HuH-7.5 (cell line): ENCODE measurements at places on chromosomes 2 and 18.
A peak's percentile ranks its signal among the peaks of the same experiment; 100 is the strongest.

DNA sequence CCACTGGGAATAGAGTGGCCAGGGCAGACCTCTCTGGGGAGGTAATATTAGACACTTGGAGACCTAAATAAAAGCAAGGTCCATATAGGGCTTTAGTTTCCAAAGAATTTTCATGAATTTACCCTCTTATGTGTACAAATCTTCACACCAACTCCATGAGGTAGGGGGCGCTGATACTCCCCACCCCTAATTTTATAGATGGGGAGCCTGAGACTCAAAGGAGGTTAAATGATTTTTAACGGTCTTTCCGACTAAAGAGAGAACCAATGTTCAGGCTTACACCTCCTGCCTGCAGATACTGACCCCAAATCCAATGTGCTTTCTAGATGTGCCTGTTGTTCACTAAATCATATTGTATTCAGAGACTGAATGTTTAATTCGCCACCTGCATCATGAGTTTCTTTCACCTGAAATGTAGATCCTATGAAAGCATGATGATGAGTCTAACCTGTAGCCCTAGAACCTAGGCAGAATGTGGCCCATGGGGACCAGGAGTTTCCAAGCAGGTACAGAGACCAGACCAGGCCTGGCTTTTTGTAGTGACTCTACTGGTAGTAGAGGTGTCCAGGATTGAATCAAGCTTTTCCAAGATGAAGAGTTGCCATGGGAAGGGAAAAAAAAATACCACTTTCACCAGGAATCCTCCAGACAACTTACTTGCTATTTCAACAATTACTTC is 16.8 kb upstream of the PAX3 start:
- peak; percentile 6 for DNase-seq

- no peak for DNase-seq
Measured at GRCh38 chr2:16446706-16447105, 218.9 kb downstream of the CYRIA start.

DNA sequence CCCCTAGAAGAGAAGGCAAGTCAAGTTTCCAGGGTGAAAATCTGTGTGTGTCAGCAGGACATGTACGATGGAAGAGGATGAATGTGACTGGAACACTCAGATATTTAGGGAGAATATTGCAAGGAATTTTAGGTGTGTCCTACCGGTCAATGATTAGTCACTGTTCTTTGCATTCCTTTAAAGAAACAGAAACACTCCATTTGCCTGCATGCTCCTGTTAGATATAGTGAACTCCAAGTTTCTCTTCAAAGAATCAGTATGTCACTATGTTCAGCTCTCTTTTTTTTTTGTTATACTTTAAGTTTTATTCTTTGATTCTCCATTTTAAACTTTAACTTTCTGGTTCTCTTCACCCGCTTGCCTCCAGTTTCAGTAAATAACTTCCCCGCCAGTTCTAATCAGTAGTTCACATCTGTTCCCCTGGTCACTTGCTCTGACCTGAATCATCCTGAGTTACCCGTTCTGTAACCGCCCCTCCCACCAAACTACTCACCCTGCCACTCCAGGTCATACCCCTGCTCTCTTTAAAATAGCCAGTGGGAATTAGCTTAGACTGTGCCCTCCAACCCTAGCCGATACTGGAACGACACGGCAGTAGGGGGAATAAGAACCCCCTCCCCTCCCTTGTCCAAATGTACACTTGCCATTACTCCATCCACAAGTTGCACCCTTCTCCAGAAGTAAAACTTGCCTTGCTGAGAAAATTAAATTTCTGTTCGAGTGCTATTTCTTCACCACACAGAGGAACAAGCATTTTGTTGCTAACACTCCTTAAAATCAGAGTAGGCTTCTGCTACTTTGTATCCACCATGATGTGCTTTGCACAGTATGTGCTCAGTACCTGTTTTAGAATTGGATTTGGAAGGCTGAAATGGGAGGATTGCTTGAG is 268.4 kb downstream of the METTL4 start:
- peak; percentile 36 for DNase-seq

- DNase-seq = no peak
Measured at GRCh38 chr2:29053223-29053622, 21.1 kb downstream of the PCARE start.
